ENCODE measurements at places on chromosomes 5 and 9. TPM values are rescaled to one million over a fixed set of nuclear protein-coding genes. Genes with fewer than 3 reads are reported as not detected.

LNPEP gene
- total RNA-seq = 76.1 TPM

DNA sequence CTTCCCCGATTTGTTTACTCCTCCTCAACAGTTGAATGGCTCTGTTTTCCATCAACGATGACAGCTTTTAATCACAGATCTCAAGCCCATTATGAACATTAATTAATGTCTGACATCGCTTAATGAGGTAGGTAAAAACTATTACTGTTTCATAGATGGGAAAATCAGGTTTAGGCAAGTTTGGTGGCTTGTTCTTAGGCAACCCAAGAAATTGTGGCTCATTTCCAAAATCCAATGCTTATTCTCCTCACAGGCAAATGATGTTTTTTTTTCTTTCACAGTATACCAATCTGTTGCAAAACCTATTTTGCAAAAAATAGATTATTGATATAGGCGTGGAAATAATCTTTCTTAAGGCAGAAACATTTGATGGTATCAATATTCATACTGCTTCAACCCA, 70.8 kb upstream of the CHD1 start:
- no peak for DNase-seq

DNA sequence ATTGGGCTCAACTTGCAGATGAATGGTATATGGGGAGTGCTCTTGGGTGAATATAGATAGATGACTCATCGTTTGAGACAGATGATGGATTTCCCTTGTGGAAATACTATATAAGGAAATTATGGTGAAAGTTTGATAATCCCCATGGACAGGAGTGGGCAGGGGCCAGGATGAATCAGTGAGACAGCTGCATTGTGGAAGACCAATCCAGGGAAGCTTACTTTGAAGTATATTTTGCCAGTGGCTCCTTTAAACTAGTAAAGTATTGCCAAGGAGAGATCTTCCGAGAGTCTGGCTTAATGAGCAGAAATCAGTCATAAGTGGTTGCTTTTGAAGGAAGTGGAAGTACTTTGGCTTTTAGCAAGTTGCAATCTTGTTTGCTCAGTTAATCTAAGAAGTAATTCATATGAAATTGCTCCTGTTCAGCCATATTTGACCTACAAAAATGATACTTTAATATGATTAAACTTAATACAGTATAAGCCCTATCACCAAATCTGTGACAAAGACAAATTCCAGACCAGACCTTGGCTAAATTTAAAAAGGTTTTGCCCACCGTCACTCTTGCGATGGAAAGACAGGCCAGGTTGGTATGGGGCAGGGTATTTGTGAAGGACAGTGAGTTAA, 9.3 kb upstream of the TNC start:
- no peak for DNase-seq

DNA sequence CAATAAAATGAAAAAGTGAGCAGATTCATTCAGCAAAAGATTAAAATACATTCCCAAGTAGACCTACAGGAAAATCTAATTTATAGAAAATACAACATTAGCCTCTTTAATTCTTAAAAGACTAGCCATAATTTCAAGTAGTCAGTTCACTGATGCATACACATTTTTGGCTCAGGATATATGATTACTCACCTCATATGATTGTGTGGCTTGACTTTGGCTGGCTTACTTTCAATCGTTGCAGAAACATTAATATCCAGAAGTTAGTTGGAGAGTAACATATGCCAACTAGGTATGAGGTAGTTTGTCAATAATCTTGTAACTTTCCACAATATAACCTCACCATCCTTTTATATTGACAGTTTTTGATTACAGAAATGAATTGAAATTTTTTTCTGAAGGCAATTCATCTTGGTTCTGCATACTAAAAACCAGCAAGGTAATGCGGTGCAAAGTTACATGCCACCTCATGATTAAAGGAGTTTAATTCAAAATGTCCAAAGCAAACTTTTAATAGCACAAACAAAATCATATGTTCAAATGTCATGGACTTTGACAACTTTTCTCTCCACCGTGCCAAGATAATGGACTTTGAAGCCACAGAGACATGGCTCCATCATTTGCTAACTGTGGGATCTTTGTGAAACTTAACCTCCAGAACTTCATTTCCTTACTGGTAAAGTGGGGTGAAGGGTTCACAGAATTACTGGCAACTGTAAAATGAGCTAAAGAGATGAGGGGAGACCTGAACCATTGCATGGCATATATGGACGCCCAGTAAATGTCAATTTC, 76.6 kb upstream of the PAM start:
- DNase-seq = no peak

DNA sequence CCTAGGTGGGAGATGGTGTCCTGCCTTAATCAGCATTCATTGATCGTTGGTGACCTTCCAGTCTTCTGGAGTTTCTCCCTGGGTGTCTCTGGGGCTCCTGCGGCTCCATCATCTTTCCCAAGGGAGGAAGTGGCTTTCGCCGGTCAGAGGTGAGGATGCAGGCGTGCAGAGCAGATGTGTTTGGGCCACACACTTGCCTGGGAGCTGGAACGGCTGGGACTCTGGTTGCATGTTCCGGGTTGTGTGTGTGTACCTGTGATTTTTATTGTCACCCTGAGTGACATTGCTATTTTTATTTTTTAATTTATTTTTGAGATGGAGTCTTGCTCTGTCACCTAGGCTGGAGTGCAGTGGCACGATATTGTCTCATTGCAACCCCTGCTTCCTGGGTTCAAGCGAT, 9.6 kb downstream of the HMCN2 start:
- no peak for DNase-seq

Measured in activated naive CD4-positive, alpha-beta T cell treated with anti-CD3 and anti-CD28 coated beads for 36 hours (primary cell).